ENCODE measurements at places on chromosomes 3 and 15.

DNA sequence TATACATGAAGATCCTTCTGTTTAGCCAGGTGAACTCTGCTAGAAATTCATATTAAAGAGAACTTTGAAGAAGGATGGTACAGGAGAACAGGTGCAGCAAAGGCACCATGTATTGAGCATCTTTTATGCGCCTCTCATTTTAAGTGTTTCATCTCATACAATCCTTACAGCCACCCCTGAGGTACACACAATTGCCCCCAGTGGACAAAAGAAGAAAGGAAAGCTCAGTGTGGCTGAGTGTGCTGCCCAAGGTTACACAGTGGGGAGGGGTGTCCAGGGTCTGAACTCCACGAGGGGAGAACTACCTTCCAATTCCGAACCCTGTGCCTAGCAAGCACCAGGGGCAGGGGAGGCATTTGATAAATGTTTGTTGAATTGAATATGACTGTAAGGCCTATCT lies 98.6 kb downstream of the MECOM start:
- H3K27me3 ChIP-seq, result no peaks in the 10 kb centered on the region
- DNase-seq, result no peak
- no peak overlapping the region for H3K4me3 ChIP-seq
- no peaks in the 10 kb centered on the region for H3K4me1 ChIP-seq
- no peaks in the 10 kb centered on the region for H3K36me3 ChIP-seq

- H3K36me3 ChIP-seq, result no peaks in the 10 kb centered on the region
- H3K27ac ChIP-seq, result peak overlapping the region; percentile 24
- H3K4me1 ChIP-seq, result peaks cover 35% of the 10 kb centered on the region
- H3K27me3 ChIP-seq, result no peaks in the 10 kb centered on the region
- DNase-seq, result no peak
Observed at GRCh38 chr3:184756151-184757021, 44.5 kb upstream of the MAGEF1 start.

DNA sequence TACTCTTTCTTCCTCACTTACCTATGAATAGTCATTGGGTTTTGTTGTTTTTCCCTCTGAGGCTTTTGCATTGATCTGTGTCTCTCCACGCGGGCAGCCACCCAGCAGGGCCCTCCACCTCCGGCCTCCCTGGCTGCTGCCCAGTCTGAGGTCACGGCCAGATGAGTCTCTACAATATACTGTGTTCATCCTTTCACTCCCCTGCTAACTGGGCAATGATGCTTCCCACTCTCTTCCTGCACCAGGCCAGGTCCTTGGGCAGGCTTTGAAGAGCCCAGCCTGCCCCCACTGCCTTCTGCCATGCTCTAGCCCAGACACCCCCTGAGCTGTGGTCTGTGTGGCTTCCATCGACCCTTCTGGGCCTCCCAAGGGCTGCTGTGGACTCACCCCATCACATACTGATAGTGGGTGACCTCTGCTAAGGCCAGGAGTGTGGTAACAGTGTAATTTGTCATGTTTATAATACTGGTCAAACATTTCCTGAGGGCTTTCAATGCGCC lies 18.0 kb downstream of the PDIA5 start:
- no peaks in the 10 kb centered on the region for H3K27me3 ChIP-seq
- no peak overlapping the region for H3K27ac ChIP-seq
- H3K4me1 ChIP-seq, result peaks cover 60% of the 10 kb centered on the region
- H3K36me3 ChIP-seq, result no peaks in the 10 kb centered on the region

DNA sequence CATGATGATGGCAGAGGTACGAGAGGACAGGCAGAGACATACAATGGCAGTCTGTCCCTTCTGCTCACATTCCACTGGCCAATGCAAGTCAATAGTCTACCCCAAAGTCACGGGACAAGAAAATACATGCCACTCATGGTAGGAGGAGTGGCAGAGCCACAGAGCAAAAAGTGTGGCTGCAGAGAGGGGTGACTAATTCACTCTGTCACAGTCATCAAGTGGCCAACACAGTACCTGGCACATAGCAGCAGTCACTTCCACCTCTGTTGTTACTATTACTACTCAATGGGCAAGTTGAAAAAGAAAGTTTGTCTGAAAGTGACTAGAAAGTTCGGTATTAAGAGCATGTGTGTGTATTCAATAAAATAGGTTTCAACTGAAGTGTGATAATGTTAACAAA lies 91.4 kb downstream of the SMAD3 start:
- no peak for DNase-seq
- H3K27ac ChIP-seq, result peak overlapping the region; percentile 67
- peaks cover 46% of the 10 kb centered on the region for H3K4me1 ChIP-seq
- no peak overlapping the region for H3K4me3 ChIP-seq
- H3K36me3 ChIP-seq, result no peaks in the 10 kb centered on the region
- H3K27me3 ChIP-seq, result no peaks in the 10 kb centered on the region

DNA sequence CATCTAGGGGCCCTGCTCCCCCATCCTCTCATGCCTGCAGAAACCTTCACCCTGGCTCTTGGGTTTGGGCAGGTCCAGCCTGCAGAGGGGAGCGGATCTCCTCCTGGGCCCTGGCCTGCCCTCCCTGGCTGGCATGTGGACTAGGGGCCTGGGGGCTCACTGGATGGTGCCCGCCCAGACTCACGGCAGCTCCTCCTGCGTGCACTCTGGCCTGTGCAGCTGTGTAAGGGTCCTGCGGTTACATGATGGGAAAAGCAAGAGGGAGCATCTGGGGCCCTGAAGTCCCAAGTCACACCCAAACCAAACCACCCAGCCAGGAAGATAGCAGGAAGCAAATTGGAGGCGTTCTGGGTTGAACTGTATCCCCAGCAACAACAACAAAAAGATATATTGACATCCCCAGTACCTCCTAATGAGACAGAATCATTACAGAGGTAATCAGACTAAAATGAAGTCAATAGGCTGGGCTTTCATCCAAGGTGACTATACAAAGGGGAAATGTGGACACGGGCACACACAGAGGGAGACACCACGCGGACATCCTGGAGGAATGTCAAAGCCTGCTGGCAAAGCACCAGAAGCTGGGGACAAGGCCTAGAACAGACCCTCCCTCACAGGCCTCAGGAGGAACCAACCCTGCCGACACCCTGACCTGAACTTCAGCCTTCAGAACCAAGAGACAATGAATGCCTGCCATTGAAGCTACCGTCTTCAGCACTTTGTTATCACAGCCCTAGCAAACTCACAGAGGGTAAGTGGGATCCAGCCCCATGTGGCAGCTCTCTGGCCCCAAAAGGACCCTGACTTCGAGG lies 10.4 kb upstream of the CLK3 start:
- H3K4me3 ChIP-seq, result no peak overlapping the region
- no peak for DNase-seq
- H3K27ac ChIP-seq, result no peak overlapping the region
- no peaks in the 10 kb centered on the region for H3K36me3 ChIP-seq
- no peaks in the 10 kb centered on the region for H3K4me1 ChIP-seq

GRCh38 chr3:98014268-98014585 lies 20.9 kb downstream of the GABRR3 start:
- no peak overlapping the region for H3K4me3 ChIP-seq
- no peaks in the 10 kb centered on the region for H3K36me3 ChIP-seq
- no peak for DNase-seq
- H3K27ac ChIP-seq, result peak overlapping the region; percentile 9
- no peaks in the 10 kb centered on the region for H3K27me3 ChIP-seq

DNA sequence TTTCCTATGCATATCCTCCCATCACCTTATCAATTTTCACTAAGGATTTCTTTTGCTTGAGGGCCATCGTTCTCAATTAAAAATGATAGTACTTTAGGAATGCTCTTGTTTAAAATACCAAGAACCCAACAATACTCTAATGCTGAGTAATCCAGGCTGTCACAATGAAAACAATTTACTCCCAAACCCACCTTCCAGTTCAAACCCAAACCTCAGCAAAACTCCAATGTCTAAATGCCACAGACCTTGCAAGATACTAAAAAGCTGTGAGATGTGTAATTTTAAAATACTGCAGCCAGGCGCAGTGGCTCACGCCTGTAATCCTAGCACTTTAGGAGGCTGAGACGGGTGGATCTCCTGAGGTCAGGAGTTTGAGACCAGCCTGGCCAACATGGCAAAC lies 889.8 kb downstream of the ROBO1 start:
- DNase-seq, result no peak
- H3K36me3 ChIP-seq, result no peaks in the 10 kb centered on the region
- no peak overlapping the region for H3K27ac ChIP-seq
- no peaks in the 10 kb centered on the region for H3K27me3 ChIP-seq
- H3K4me3 ChIP-seq, result no peak overlapping the region

Data from vagina (tissue), 2 donors.